ENCODE measurements at places on chromosomes 11 and 22.
A peak's percentile ranks its signal among the peaks of the same experiment; 100 is the strongest.

- DNase-seq: no peak
These were observed 79.0 kb downstream of the TTC28 start for GRCh38 chr22:28600546-28601143.

DNA sequence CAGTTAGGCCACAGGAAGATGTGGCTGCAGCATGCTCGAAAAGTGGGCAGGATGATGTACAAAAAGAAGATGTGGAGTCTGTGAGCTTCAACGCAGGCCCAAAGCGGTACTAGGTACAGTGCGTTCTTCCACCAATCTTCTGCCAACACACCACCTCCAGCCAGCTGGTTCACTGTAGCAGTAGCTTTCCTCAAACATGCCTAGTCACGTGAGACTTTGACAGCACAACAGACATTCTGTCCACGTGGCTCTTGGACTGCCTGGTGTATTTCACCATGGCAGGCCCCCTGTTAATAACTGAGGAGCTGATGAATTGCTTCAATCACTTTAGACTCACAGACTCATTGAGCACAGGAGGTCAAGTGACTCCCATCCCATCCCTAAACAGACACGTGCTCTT lies 14.1 kb downstream of the SYN3 start:
- DNase-seq: no peak

DNA sequence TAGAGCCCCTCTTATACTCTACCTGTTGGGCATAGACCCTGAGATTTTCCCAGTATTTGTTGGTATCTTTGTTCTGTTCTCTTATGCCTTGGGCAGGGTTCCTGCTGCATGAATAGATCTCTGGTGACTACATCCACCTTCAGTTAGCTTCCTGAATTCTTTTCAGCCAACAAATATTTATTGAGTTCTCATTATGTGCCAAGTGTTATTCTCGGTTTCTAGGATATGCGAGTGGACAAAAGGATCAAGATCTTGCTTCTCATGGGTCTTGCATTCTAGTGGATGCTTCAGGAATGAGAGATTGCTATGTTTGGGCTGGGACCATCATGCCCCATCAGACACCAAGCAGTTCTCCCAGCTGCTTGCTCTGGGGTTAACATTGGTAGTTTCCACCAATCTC lies 340.0 kb downstream of the METTL15 start:
- DNase-seq: no peak

DNA sequence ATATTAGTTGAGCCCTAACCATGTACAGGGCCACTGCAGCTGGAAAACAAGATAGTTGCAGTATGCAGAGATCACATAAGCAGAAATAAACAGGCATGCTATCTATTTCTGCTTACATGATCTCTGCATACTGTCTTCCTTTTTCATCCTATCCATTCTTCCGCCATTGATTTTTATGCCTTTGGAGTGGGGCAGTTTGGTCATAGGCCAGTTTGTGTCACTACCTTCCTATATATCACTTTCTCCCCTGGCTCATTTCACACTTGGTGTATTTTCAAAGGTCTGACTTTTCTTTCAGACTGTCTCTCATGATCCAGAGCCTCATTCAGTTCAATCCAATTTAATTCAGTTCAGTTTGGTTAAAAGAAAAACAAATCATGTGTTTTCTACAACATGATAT lies 829.6 kb downstream of the KCNA4 start:
- no peak for DNase-seq

DNA sequence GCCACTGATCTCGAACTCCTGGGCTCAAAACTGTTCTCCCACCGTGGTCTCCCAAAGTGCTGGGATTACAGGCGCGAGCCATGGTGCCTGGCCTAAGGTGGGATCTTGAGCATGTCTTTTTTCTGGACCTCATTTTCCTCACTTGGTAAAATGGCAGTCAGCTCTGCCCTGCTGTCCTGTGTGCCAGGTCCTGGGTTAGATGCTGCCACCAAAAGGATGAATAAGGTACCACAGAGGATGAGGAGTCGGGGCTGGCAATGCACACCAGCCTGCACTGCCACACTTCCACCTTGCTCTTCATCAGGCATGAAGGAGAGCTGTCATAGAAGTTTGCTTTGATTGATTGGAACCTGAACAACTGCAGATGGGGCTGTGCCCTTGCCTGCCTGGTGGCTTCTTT lies 32.3 kb downstream of the ACO2 start:
- DNase-seq: no peak

- no peak for DNase-seq
These were observed 5.3 kb downstream of the SLC7A4 start for GRCh38 chr22:21026783-21027692.

GRCh38 chr11:75330291-75330690 lies 21.2 kb downstream of the ARRB1 start:
- DNase-seq: no peak

DNA sequence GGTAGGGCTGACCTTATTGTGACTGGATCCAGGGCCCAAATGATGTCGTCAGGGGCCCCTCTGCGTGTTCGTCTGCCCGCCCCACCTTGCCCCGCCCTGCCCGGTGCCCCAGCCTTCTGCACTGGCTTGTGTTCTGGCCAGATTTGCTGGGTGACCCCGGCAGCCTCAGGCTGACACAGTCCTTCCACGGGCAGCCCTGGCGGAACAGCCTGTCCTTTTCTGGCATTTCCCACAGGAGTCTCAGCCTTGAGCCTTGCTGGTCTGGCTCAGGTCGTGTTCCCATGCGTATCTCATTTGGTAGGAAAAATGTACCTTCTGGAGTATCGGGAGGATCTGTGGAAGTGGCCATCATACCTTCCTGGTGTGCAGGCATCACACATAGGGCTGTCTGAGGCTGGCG lies 31.0 kb downstream of the IGHMBP2 start:
- no peak for DNase-seq

DNA sequence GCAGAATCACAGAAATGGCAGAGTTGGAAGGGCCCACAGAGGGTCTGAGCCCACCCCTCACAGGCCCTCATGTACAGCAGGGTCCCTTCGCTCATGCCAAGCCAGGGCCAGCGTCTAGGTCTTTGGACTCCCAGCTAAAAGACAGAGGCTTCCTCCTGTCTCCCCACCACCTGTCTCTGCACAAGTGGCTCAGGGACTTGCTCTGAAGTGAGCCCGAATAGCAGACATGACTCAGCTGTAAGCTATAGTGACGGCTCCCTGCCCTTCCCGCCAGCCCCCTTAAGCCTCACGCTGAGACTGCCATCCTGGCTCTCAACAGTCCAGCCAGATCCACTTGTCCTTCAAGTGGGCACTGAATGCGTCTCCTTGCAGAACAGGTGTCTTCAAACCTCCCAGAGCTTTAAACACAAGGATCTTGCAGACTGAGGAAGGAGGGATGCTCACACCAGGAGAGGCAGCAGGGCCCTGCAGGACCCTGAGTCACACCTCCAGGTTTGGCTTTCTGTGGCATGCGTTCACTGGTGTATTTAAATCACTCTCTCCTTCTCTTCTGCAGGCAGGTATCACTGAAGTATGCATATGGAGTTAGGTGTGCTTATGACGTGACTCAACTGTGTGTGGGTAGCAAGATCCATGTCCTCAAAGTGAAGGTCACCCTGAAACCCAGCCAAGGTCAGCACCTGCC lies 154.9 kb downstream of the CACNA1I start:
- peak; percentile 38 for DNase-seq

- no peak for DNase-seq
These were observed 798 bp downstream of the BCR start for GRCh38 chr22:23180893-23181720.

GRCh38 chr11:111098091-111098490 lies 147.4 kb upstream of the POU2AF2 start:
- DNase-seq: no peak

- no peak for DNase-seq
These were observed 505 bp downstream of the FAM227A start for GRCh38 chr22:38655519-38656255.

DNA sequence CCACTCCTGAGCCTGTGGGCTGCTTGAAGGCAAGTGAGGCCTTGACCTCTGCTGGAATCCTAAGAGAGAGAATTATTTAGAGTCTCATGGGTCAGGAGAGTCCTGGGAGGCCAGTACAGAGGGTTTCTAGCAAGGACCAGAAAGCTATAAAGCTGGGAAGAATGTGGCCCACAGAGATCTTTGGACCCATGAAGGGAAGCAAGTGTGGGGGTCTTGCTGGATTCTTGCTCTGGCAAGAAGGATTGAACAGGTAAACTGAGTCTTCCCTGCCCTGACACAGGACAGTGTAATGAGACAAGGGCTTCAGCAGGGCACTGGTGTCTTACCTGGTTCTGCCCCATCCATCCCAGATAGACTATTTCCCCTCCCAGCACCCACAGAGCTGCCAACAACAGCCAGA lies 18.4 kb downstream of the EIF3F start:
- DNase-seq: peak; percentile 29

DNA sequence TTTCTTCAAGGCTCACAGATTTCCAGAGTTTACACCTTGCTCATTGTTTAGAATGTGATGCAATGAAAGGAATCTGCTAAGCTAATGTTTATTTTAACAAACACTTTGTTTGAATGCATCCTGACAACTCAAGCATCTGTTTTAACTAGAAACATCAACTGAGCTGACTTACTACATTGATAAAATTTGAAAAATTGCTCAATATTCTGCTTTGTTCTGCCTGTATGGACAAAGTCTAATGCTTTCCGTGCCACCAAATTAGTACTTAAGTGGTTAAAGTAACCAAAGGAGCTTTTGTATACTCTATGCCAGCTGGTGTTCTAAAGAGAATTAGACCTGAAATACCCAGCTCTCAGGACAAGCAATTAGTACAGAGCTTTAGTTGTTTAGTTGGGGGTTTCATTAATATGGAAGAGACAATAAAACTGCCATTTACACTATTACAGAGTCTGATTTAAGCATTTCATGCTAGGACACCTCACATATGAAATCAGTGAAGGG lies 105.2 kb downstream of the MAML2 start:
- DNase-seq: no peak

GRCh38 chr22:30435674-30436126 lies 10.1 kb downstream of the MTFP1 start:
- no peak for DNase-seq

DNA sequence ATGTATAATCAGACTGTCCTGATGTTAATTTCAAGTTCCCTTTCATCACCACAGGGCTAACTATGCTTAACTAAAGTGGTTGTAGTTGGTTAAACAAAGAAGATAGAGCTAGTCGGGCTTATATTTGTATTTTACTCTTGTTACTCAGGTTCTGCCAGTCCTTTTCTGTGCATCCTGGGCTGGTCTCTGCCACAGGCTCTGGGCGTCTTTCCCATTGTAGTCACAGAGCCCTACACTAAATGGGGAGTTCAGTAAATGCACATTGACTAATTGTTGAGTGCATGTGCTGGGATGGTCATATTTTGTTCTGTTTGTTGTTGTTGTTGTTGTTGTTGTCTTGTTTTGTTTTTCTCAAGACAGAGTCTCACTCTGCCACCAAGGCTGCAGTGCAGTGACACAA lies 125.4 kb upstream of the PGR start:
- DNase-seq: no peak

GRCh38 chr11:15562230-15562629 lies 447.5 kb downstream of the INSC start:
- peak; percentile 9 for DNase-seq

GRCh38 chr11:44938066-44938691 lies 12.5 kb downstream of the TP53I11 start:
- no peak for DNase-seq

- peak; percentile 15 for DNase-seq
These were observed 339.7 kb upstream of the B3GAT1 start for GRCh38 chr11:134751766-134752165.

- no peak for DNase-seq
These were observed 6.5 kb upstream of the IL18BP start for GRCh38 chr11:71992136-71992730.

GRCh38 chr11:1346669-1347390 lies 37.4 kb upstream of the TOLLIP start:
- peak; percentile 34 for DNase-seq

- no peak for DNase-seq
These were observed 89.2 kb downstream of the FDX1 start for GRCh38 chr11:110518809-110519514.

- DNase-seq: peak; percentile 77
These were observed 4.6 kb upstream of the KCNJ5 start for GRCh38 chr11:128886406-128887124.

DNA sequence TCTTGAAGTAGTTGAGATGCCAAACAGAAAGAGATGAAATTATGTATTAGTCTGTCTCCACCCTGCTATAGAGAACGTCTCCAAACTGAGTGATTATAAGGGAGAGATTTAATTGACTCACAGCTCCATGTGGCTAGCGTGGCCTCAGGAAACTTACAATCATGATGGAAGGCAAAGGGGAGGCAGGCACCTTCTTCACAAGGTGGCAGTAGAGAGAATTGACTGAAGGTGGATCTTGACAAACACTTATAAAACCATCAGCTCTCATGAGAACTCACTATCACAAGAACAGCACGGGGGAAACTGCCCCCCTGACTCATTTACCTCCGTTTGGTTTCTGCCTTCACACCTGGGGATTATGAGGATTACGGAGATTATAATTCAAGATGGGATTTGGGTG lies 794.0 kb downstream of the CNTN5 start:
- no peak for DNase-seq

DNA sequence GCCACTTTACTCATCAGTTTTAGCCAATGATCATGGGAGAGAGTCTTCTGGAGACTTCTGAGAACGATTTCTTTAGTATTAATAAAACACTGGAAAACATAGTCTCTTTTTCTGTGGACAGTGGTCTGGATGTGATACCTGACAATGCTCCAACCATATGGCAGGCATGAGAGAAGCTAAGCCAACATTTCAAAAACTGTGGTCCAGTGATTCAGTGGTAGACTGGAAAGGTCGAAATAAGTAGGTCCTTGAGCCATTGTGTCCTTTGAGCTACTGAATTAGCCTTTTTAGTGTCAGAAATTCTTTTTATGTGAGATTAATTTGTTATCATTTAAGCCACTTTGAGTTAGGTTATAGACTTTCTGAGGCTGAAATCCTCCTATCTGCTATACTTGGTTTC lies 197.7 kb upstream of the CTSC start:
- DNase-seq: no peak

DNA sequence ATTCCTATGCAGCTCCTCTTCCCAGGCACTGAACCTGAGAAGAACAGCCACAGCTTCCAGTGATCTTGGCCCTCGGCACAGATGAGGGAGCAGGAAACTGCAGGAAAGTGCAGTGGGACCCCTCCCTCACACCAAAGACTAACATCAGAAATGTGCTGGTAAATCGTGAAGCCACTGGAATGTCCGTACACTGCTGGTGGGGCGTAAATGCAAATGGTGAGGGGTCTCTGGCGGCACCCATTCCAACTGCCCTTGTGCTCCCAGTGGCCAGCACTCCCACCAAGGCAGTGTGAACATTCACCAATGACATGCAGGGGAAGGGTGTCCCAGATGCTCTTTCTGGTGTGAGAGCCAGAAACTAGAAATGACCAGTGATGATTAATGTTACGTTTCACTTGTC lies 574.0 kb downstream of the BRD1 start:
- peak; percentile 29 for DNase-seq

DNA sequence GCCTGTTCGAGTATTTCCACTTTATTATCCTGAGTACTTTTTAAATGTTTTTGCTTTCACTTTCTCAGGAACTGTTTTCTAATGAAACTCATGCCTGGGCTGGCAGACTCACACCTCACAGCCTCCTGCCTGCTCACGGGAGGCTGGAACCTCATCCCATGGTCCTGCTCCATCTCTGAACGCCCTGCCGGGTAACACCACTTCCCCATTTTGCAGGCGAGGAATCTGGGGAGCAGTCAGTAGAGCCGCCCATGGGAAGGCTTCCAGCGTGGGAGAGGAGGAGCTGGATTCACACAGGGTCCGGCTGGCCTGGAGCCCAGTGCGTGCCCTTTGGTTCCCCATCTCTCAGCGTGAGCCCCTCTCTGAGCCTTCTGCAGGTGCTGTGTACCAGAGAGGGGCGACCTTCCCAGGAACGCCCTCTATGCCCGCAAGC lies 53.6 kb downstream of the SCUBE1 start:
- no peak for DNase-seq

Measured in islet precursor cell (in vitro differentiated cells).